ENCODE measurements at places on chromosomes 7 and 10.

GRCh38 chr10:109838592-109839244 is 84.6 kb downstream of the XPNPEP1 start:
- DNase-seq, result no peak

DNA sequence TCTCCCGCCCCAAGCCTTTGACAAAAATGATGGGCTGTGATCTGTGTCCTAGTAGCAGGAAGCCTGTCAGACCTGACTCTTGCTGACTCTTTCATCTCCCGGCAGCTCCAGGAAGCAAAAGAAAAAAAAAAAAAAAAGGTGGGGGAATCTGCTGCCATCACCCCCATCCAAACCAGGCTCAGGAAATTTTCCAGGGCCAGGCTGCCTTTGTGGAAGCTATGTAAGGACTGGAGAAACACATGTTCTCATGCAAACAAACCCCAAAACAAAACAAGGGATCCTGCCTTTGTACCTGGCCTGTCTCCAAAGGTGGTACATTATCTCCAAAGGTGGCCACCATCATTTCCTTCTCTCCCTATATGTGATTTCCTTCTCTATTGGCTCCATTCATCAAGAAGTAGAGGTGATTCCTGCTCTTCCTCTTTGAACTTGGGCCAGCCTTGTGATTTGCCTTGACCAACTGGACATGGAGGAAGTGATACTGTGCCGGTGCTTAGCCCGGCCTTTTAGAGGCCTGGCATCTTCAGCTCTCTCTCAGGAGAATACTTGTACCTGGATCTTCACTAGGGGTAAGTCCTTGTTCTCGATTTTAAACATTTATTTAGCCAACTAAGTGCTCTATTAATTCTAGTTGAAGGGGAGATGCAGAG is 192.2 kb upstream of the SVIL start:
- DNase-seq, result no peak

DNA sequence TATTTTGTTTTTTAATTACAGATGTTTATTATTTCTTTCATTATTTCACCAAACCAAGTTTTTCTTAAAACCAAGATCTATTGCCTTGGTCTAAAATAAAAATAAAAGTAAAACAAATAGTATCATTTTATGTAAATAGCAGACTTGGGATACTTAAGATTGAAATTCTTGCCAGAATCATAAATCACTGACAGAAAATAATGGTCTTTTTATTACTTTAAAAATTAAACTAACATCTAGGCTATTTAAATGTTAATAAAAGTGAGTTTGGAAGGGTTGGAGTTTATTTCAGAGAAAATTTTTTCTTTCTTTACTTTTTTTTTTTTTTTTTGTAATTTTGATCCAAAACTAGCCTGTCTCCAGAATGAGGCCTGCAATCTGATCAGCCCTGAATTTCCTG is 568.0 kb upstream of the IGFBP3 start:
- no peak for DNase-seq

- DNase-seq, result no peak
Observed at GRCh38 chr7:95766657-95767056, 5.7 kb upstream of the DYNC1I1 start.

- no peak for DNase-seq
Observed at GRCh38 chr10:49441488-49442476, 45.9 kb upstream of the DRGX start.
